Erythroblast (primary cell): ENCODE measurements at places on chromosomes 16 and 17.

GRCh38 chr16:27401768-27402568 is at the start of gene IL21R:
Gene IL21R, plus strand, starts transcription at chr16:27402174. Its CDS starts 27,898 bp downstream, at chr16:27430072.
- no peak for DNase-seq

DNA sequence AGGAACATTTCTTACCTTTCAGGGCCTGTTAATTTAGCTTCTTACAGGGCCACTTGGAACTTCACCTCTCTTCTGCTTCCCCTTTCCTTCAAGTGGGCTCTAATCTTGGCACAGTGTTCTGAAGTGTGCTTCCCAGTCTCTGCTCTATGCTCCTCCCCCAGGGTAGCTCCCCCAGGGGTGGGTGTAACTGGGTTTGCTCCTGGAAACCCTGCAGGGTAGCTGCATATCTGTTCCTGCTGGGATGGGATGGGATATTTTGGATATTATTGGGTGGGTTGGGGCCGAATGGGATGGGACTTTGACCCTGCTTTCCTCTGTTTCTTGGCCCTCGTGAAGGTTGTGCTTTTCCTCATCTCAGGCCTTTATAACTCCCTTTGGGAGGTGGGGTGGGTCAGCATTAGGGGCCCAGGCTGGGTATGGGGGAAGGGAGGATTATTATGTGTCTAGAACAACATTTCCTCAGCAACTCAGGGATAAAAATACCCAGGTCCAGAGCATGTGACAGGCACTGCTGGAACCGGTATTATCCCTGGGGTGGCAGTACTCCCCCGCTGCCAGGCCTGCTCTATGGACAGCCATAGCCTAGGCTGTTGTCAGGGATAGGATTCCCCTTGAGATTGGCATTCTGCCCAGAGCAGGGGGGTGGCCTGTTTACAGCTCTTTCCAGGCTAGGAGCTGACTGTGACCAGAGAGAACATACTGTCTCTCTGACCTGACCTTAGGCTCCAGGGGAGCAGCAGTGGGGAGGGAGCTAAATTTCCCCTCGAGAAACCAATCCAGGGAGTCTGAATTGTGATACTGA is 5.0 kb downstream of the NFE2L1 start:
- DNase-seq, result peak; percentile 71

GRCh38 chr16:75965504-75966374 is 239.4 kb upstream of the CPHXL start:
- no peak for DNase-seq

GRCh38 chr17:77231076-77231871 is 90.5 kb downstream of the SEC14L1 start:
- no peak for DNase-seq

DNA sequence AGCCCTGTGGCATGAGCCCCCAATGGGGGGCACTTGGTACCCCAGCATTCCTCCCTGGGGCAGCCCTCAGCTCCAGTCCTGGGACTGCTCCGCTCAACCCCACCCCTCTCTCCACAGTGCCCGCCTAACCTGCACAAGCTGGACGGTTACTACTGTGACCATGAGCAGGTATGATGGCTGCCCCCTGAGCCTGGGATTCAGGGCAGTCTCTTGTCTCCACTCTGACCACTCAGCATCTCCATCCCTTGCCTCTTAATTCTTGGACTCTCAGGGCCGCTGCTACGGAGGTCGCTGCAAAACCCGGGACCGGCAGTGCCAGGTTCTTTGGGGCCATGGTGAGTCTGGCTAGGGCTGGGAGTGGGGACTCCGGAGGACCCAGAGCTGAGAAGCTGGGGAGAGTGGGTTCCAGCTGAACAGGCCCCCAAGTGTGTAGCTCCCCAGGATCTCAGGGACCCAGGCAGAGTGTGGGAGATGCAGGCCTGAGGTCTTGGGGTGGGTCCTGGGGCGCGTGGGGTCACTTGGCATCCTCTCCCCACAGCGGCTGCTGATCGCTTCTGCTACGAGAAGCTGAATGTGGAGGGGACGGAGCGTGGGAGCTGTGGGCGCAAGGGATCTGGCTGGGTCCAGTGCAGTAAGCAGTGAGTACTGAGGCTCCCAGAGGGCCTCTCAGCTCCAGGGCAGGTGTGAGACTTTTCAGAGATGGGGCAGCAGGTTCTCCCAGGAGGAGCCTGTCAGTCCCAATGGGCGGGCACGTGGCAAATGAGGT is 18.0 kb downstream of the ADAM11 start:
- no peak for DNase-seq

DNA sequence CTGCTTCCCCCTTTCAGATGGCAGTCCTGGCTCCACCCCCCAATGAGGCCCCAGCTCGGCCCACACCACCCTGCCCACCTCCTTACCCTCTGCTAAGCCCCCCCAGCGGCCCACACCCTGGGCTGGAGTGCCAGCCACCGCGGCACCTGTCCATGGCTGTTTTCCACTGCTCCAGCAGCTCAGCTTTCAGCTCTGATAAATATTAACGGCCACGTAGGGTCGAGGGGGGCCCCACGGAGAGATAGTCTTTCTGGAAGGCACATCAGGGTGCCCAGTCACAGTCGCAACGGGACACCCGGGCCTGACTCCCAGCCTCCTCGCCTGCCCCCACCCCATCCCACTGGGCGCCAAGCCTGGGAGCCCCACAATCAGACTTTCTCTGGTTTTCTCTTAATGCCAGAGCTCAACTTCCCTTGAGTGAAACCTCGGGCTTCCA is 46.5 kb upstream of the CIBAR2 start:
- no peak for DNase-seq

GRCh38 chr17:76531486-76532038 is 5.9 kb downstream of the CYGB start:
- no peak for DNase-seq

DNA sequence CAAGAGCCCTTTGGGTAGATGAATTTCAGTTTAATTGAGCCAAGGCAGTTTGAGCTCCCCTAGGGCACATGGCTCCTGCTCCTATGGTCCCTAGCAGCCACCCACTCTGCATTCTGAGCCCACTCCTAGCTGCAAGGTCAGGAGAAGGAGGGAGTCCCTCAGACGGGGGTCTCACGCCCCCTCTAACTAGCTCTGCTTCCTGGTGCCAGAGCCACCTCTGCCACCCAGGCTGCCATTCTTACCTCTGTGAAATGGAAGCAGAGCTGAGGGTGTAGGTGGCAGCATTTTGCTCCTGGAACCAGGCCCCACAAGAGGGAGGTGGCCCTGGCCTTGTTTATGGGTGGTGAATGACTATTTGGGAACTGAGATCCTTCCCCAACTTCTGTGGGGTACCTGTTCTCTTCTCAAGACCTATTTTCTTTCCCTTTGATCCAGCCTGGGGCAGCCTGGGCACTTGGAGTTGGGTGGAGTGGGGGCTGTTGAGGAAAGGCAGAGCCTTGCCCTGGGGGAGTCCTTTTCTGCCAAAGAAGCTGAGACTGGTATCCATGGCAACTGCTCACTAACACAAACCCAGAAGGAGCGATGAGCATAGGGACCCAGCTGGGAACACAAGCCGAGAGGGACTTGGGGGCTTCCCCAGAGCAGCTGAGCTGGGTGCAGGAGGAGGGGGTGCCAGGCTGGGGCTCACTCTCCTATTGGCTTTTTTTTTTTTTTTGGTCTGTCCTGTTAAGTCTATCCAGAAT is 4.8 kb downstream of the SPNS2 start:
- DNase-seq, result no peak

DNA sequence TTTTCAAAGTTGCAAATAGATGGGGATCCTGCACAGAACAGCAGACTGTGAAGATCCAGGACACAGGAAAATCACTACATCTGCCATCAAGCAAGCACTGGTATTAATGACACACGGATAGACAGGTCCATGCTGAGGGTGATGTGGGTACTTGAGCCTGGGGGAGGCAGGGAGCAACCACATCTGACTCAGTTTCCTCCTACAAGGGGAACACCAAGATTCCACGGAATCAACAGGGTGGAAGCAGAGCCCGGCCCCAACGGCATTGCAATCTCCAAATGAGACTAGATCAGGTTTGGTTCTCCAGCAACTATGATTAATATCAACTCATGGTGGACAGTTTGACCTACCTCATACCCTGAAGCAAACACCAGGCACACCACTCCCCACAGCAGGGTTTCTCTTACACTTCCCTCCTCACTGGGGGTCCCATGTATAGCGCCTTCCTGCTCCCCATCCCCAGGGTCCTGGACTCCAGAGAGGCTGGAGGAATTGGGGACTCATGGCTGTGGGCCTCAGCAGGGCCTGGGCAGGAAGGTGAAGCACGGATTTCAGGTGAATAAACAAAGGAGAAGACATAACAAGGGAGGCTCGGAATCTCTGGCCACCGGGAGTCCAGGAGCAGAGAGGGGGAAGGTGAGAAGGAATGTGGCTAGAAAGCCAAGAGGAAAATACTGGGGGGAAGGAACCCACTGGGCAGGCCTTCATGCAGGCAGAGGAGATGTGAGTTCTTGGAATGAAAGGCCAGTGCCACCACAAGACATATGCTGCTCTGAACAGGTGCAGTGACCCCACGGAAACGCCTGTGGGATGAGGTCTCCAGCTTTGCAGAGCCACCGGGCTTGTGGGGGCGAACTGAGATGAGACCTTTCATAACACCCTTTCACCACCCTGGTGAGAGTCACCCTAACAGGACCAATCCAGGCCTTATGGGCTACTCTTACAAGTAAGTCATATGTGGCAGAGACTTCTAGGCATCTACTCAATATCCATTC is 29.5 kb upstream of the PIK3R6 start:
- no peak for DNase-seq
